ENCODE measurements at places on chromosomes 7 and 10. TPM values are rescaled to one million over a fixed set of nuclear protein-coding genes. Genes with fewer than 3 reads are reported as not detected.

IKZF1 gene
- 17.4 TPM for total RNA-seq

DNA sequence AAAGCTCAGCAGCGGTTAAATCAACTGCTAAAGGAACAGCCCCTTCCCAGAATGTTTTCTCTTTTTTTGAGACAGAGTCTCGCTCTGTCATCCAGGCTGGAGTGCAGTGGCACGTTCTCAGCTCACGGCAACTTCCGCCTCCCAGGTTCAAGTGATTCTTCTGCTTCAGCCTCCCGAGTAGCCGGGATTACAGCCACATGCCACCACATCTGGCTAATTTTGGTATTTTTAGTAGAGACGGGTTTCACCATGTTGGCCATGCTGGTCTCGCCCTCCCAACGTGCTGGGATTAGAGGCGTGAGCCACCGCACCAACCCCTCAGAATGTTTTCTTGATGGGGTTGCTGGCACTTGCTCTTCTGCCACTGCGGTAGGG, 59.8 kb upstream of the IL6 start:
- DNase-seq: no peak

- DNase-seq: no peak
Measured at GRCh38 chr10:26987851-26988250, 112.4 kb downstream of the ANKRD26 start.

CYP3A5 gene
- 223 TPM for total RNA-seq

DNA sequence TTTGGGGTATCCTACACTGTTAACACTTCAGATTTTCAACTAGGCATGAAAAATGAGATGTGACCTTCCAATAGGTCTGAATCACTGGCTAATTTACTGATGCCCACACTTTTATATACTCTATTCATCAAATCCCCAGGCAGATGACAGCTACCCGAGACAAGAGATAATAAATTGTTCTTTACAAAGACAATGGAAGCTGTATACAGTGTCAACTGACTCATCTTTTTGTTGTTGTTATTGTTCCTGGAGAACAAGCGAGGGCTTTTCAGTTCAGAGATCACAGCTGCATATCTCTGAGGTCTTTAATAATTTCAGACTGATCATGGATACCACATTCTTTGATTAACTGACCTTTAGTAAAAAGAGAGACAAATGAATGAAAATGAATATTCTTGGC, 228.9 kb downstream of the SDHAF3 start:
- no peak for DNase-seq

GRCh38 chr7:91630581-91631380, 249.7 kb downstream of the MTERF1 start:
- DNase-seq: no peak

DNA sequence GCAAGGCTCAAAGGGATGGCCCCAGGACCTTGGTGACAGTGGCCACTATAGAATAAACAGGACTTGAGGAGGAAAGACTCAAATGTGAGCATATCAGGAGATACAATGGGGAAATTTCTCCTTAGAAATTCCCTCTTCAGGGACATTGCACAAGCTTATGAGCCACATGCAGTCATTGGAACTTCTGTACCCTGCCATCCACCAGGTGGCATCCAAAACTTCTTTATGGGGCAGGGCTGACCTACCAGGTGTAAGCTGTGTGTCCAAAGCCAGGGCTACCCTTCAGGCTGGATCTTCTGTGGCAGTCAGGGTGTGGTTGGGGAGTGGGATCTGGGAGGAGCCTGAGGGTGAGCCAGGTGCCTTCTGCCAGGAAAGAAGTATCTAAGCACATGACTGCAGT, 36.6 kb upstream of the LRRC18 start:
- peak; percentile 43 for DNase-seq

THNSL1 gene
- total RNA-seq: 7.4 TPM

DNA sequence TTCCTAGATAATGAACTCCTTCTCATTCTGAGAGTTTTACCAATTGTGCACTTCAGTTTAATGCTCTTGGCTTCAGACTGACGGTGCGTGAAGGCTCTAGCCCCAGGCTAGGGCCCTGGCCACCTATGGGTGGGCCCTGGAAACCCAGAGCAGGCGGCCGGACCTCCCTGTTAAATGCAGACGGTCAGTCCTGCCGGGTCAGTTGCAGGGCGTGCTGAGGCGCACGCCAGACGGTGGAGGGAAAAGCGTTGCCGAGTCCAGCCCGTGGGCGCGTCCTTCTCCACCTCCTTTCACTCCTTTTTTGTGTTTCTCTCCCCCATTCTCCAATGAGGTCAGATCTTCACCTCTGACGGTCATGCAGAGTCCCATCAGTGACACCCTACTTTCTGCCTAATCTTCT, 2.3 kb downstream of the DPYSL4 start:
- DNase-seq: no peak

DNA sequence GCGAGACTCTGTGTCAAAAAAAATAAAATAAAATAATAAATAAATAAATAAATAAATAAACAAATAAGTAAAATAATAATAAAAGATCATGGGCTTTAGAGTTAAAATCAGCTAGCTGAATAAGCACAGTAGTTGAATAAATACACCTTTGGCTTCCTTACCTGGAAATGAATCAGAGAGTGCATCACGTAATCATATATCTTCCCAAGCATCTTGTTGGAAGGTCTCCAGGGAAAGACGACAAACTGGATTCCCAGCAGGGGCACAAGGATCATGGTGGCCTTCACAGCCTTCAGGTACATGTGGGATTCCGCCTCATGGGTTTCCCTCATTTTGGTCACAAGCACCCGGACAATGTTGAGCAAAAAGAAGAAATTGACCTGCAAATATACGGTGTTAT, 138.7 kb downstream of the CALCR start:
- DNase-seq: no peak

DNA sequence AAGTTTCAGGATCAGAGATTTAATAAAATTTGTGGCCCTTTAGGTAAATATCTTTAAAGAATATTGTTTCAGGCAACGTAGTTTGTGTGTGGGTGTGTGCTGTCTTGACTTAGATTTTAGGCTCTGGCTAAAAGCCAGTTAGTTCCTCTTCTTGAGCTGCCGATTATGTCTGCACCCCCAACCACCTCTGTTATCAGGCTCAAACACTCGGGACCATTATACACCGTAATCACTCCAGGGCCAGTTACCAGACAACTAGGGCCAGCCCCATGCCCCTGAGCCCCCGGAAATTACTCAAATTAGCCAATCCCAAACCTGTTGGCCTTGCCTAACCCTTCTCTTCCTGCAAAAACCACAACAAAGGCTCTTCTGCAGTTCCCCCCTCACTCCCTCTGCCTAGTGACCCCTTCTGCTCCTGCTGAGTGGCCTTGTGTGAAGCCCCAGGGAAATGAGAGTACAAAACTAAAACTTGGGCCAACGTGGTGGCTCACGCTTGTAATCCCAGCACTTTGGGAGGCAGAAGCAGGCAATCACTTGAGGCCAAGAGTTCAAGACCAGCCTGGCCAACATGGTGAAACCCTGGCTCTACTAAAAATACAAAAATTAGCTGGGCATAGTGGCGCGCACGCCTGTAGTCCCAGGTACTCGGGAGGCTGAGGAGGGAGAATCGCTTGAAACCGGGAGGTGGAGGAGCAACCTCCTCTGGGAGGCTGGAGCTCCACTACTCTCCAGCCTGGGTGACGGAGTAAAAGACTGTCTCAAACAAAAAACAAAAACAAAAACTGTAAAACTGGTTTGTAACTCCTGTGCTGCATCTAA, 9.2 kb upstream of the HNRNPF start:
- DNase-seq: no peak

GRCh38 chr10:16259726-16260125, 177.1 kb upstream of the PTER start:
- no peak for DNase-seq

DNA sequence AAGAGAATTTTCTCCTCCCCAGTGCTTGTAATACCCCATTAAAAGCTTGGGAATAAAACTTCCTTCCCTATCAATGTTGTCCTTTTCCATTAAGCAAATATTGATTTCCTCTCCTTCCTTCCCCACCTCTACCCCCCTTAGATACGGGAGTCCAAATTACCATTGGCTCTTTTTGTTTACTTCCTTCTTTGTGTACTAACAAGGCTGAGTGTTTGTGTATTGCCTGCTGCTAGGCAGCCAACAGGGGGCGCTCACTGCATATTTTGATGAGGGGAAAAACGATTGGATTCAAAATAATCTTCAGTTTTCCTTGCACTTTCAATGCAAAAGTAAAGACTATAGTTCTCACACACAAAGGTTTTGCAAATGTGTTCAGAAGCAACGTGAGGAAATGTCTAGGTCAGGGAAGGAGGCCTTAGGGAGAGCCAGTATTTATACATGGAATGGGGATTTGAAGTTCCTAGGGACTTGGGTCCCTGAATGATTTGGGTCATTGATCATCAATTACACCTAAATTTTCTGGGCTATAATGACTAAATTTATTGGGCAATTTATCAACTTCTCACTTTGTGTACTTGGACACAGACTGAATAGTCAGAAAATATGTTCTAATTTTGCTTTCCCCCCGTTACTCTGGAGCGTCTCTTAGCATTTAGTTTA, 23.6 kb upstream of the VPS41 start:
- peak; percentile 66 for DNase-seq

ITIH2 gene
- 1.1 TPM for total RNA-seq

DNA sequence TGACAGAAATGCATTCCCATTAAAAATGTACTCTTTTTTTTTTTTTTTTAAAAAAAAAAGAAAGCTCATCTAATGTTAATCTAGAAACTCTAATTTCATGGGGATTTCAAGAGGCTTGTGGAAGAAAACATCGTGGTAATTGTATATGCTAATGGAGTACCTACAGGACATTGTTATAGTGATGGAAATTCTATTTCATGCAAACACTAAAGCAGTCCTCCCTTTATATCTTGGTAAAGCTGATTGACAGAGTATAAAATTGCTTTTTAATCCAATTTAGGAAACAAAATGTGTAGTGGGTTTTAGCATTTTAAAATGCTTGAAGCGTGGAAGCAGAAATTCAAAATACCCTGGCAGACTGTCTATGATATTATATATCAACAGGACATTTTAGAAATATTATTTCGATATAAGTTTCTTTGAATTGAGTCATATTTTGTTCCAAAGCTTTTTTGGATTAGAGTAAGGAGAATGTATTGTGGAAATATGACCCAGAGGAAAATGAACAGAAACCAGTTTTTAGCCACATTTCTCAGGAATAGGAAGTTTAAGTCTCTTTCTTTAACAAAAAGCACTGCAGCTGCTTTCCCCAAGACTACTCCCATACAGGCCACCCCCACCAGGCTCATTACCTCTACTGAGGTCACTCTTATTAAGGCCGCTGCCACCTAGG, 121.9 kb downstream of the WNT2 start:
- no peak for DNase-seq

CCDC3 gene
- total RNA-seq: 304 TPM

GRCh38 chr10:110335314-110336064, 30.8 kb upstream of the SMNDC1 start:
- no peak for DNase-seq

DNA sequence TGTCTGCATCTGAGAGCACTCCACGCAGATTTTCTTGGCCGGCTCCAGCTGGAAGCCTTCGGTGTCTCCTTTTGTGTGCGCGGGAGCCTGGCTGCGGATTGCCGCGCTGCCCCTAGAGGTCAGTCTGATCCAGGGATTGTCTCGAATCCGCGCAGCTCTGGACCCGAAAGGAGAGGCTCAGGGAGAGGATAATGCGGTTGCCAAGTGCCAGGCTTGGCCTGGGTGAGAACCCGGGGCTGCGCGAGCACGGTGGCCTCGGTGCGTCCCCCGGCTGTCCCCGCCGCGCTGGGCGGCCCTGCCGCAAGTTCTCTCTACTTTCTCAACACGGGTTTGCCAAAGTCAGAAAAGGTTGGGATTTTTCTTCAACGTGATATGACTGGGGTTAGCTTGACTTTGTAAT, 140.9 kb downstream of the ADCYAP1R1 start:
- peak; percentile 43 for DNase-seq

GRCh38 chr7:81618396-81619014, 151.3 kb downstream of the HGF start:
- no peak for DNase-seq

GRCh38 chr7:148107443-148108127, 483.0 kb upstream of the C7orf33 start:
- no peak for DNase-seq

KCTD7 gene
- total RNA-seq: 25.3 TPM

PHKG1 gene
- total RNA-seq: 0.89 TPM

DNA sequence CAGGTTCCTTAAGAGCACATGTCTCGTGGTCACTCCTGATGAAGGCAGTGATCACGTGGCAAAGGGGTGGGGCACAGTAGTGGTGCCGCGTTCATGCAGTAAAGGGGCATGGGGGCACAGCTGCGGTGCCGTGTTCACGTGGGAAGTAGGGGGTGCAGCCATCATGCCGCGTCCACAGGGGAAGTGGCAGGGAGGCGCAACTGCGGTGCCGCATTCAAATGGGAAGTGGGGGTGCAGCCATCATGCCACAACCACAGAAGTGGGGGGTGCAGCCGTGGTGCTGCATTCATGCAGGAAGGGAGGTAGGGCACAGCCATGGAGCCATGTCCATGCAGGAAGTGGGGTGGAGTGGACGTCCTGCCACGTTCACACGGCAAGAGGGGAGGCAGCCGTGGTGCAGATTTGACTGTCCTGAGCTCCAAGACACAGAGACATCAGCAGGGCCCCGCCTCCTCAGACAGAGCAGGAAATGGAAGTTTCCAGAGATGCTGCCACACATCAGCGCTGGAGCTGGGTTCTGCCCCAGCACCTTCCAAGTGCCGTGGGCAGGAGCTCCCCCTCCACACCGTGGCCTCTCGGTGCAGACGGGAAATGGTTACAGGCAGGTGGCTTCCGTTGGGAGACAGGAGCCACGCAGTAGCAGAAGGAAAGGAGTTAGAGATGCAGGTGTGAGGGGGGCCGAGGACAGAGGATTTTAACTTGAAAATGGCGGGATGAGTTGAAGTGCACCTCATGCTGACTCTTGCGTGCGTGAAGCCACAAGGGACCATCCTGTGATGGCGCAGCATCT, 95.0 kb upstream of the DDC start:
- no peak for DNase-seq

GRCh38 chr7:125085084-125085483, 155.5 kb upstream of the POT1 start:
- DNase-seq: no peak

DNA sequence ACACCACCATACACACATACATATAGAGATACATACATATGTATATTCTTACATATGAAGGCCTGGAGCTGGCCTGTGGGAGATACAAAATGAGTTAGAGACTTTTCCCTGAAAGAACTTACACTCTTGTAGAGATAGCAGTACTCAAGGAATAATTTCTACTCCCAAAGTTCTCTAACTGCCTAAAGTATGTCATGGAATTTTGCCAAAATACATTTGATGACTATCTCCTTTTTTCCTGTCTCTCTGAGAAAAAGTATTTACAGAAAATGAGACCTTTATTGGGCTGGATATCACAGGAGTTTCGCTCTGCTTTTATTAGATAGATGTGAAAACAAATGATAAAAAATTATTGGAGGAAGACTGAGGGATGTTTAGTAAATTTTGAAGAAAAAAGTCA, 220.1 kb downstream of the POU6F2 start:
- DNase-seq: no peak

NXPH1 gene
- total RNA-seq: 0.95 TPM

GRCh38 chr10:122461729-122462532, 578 bp downstream of the HTRA1 start:
- DNase-seq: no peak

GLCCI1 gene
- total RNA-seq: 16.3 TPM

GRCh38 chr10:119942973-119943372, 50.4 kb downstream of the SEC23IP start:
- DNase-seq: no peak

- DNase-seq: no peak
Measured at GRCh38 chr10:13871011-13871410, 284.2 kb downstream of the PRPF18 start.

CRCP gene
- total RNA-seq: 30.4 TPM

- no peak for DNase-seq
Measured at GRCh38 chr7:2715341-2716231, 27.6 kb downstream of the AMZ1 start.

Measured in mucosa of gallbladder (tissue), 1 donor.